AG04450 (cell line): ENCODE measurements at places on chromosomes 1 and 21. TPM values are rescaled to one million over a fixed set of nuclear protein-coding genes. Genes with fewer than 3 reads are reported as not detected.

GRCh38 chr1:993379-993995, 6.4 kb downstream of the HES4 start:
- no peak for DNase-seq

Gene PGD
- 155 and 233 TPM in 2 replicates for polyA plus RNA-seq

- DNase-seq = no peak
These were observed 28.9 kb downstream of the ERI3 start for GRCh38 chr1:44326024-44326701.

Gene KRTAP6-3
- polyA plus RNA-seq = not detected in 2 replicates

DNA sequence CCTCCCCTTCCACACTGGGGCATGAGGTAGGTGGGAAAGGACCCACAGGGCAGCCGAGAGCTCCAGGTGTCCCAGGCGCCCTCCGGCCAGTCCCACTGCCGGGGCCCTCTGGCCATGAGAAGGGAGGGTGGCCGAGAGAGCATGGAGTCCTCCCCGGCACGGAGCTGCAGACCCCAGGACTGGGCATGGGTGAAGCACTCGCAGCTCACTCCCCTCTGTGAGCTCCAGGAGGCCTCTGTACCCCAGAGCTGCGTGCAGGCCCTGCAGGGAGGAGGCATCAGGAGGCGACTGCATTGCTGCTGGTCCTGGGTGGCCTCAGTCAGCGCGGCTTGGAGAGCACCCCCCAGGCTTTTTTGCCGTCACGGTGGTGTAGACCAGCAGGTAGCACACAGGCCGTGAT, 80.1 kb upstream of the TTC34 start:
- DNase-seq = no peak

- no peak for DNase-seq
These were observed 1.2 kb downstream of the HSPG2 start for GRCh38 chr1:21935891-21936365.

GRCh38 chr1:34771573-34772371, 9.2 kb upstream of the GJB3 start:
- no peak for DNase-seq

DNA sequence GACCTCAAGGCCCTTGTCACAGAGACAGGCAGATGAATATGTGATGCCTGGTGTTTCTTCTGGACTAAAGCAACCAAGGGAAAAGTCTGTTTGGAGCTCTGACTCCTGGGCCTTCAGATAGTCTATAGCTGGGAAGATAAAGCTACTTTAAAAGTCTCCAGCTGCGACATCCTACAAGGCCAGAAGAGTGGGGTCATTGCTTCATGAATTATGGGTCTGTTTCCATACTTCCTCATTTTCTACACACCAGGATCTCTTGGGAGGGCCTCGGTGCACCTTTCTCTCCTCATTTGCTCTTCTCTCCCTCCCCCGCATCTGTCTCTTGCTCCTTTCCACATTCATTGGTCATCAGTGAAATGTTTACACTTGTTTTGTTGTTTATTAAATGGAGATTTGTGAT, 44.8 kb downstream of the SYT2 start:
- DNase-seq = no peak

DNA sequence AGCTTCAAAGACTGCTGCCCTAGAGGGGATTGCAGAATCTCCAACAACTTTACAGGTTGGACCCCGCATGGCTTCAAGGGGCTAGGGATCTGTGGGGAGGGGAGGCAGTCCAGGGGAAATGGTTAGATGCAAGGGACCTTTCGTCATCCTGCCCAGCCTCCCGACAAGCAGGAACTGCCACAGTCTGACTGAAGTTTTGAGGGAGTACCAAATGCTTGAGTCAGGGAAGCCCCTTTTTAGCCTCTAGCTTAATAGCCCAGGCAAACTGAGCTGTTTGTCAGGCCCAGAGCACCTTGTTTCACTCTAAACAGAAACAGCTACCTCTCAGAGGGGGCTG, 1.1 kb downstream of the TOR3A start:
- DNase-seq = no peak

Gene KLF17
- 0.14 and 0.21 TPM in 2 replicates for polyA plus RNA-seq

GRCh38 chr21:44911384-44912157, 9.1 kb downstream of the ITGB2 start:
- DNase-seq = no peak

Gene CELA2A
- not detected in 2 replicates for polyA plus RNA-seq

GRCh38 chr21:37711836-37712568, 204.3 kb downstream of the KCNJ6 start:
- DNase-seq = peak; percentile 30

Gene RRP1
- 8.2 and 10.6 TPM in 2 replicates for polyA plus RNA-seq

- no peak for DNase-seq
These were observed 433.1 kb downstream of the NPHP4 start for GRCh38 chr1:5559078-5559477.

DNA sequence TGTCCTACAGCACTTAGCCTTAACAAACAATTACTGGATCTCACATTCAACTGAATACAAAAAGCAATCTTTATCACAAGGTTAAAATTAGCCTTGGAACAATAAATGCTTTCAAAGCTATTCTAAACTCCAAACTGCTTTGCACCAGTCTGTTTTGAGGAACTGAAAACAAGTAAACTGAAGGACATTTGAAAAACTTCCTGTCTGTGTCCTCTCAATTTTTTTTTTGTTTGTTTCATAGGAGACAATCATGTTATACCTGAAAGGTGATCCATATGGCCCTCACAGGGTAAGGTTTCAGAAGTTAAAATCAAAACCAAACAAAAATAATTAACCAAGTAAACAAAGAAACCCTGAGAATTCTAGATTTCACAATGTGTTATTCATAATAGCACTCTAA, 459.1 kb downstream of the DPYD start:
- DNase-seq = no peak

- no peak for DNase-seq
These were observed 69.4 kb downstream of the PLPP3 start for GRCh38 chr1:56509713-56510641.

Gene S100A8
- polyA plus RNA-seq = not detected in 2 replicates

Gene OR6N1
- polyA plus RNA-seq = not detected in 2 replicates

DNA sequence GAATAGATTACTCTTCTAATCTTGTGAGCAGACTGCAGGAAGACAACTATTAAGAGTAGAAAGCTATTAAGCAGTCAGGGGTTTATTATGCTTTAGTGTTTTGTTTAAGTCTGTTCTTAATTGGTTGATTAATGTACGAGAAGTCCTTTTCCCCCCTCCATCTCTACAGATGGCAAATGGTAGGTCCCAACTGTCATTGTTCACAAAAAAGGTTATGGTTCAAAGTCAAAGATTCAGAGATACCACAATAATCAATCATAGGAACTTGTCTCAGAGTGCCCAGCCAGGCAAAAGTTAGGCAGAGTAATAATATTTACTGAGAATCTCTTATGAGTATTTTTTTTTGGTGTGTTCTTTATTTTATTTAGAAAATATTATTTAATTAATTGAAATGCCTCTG, 26.8 kb downstream of the NFIA start:
- no peak for DNase-seq

- DNase-seq = peak; percentile 46
These were observed 61.3 kb downstream of the B3GALNT2 start for GRCh38 chr1:235442788-235443429.

GRCh38 chr1:69569576-69570328, 2.0 kb downstream of the LRRC7 start:
- DNase-seq = no peak

DNA sequence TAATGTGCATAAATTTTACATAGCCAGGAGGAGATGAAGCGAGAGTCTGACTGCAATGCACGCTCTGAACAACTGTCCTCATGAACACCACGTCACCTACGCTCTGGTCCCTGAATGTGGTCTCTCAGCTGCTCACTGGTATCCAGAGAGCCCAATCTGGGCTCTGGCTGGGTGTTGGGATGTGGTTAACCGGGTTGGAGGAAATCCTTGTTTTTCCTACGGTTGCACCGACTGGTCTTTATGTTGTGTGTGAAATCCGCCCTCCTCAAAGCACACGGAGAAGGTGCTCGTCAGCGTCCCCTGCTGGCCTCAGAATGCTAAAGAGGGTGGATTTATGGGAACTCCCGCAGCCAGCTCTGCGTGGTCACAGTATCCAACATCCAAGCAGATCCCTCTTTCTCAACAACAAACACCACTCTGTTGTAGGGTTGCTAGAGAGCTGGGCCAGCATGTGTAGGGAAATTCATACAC, 51.8 kb upstream of the FAM89A start:
- no peak for DNase-seq

Gene DCDC2B
- polyA plus RNA-seq = not detected in 2 replicates

GRCh38 chr1:192476802-192477298, 98.7 kb upstream of the RGS1 start:
- no peak for DNase-seq

Gene WNT9A
- polyA plus RNA-seq = 0.74 and 0.91 TPM in 2 replicates

- DNase-seq = no peak
These were observed 67.0 kb downstream of the BACH1 start for GRCh38 chr21:29365661-29366265.

- DNase-seq = no peak
These were observed 53.8 kb upstream of the SGIP1 start for GRCh38 chr1:66480162-66480561.

Gene VCAM1
- polyA plus RNA-seq = 40.3 and 41.0 TPM in 2 replicates

Gene TCEA3
- polyA plus RNA-seq = 14.7 and 15.6 TPM in 2 replicates

- no peak for DNase-seq
These were observed 6.5 kb downstream of the KANK4 start for GRCh38 chr1:62312698-62313097.

- DNase-seq = no peak
These were observed 23.1 kb downstream of the RHEX start for GRCh38 chr1:206075786-206076755.

- DNase-seq = no peak
These were observed 82.7 kb downstream of the KAZN start for GRCh38 chr1:14681182-14681581.

DNA sequence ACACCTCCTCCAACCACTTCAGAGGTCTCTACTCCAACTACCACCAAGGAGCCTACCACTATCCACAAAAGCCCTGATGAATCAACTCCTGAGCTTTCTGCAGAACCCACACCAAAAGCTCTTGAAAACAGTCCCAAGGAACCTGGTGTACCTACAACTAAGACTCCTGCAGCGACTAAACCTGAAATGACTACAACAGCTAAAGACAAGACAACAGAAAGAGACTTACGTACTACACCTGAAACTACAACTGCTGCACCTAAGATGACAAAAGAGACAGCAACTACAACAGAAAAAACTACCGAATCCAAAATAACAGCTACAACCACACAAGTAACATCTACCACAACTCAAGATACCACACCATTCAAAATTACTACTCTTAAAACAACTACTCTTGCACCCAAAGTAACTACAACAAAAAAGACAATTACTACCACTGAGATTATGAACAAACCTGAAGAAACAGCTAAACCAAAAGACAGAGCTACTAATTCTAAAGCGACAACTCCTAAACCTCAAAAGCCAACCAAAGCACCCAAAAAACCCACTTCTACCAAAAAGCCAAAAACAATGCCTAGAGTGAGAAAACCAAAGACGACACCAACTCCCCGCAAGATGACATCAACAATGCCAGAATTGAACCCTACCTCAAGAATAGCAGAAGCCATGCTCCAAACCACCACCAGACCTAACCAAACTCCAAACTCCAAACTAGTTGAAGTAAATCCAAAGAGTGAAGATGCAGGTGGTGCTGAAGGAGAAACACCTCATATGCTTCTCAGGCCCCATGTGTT, 66.6 kb downstream of the TPR start:
- DNase-seq = no peak

DNA sequence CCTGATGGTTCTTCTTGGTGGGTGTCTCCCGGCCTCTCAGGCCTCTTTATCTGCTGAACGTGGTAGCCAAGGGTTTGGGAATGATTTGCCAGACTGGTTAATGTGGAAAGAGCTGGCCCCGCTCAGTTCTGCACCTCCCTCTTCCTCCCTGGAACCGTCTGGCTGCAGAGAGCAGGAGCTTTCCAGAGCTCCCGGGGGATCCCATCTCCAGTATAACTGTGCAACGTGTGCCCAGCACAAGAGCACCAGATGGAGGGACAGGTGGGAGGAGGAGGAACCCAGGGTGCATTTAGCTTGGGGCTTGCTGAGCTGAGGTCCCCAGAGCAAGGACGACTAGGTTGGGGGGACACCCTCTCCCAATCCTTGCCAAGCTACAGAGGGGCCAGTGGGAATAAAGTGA, 5.0 kb downstream of the TFF1 start:
- DNase-seq = no peak

GRCh38 chr1:156429313-156430060, 60.5 kb downstream of the RHBG start:
- no peak for DNase-seq

GRCh38 chr1:206050655-206051235, 2.2 kb upstream of the RHEX start:
- DNase-seq = no peak

Gene WNT3A
- polyA plus RNA-seq = not detected in 2 replicates

GRCh38 chr1:19955534-19956170, 23.8 kb downstream of the PLA2G2A start:
- no peak for DNase-seq

- DNase-seq = no peak
These were observed 29.3 kb upstream of the SERPINC1 start for GRCh38 chr1:173946380-173946921.

GRCh38 chr1:92486251-92487077, at the start of gene GFI1:
Gene GFI1 (minus strand): TSS chr1:92486925. CDS start chr1:92483487, 3,438 bp downstream.
- no peak for DNase-seq

Gene LDLRAD1
- not detected in 2 replicates for polyA plus RNA-seq

GRCh38 chr1:14765773-14766172, 167.3 kb downstream of the KAZN start:
- DNase-seq = no peak

DNA sequence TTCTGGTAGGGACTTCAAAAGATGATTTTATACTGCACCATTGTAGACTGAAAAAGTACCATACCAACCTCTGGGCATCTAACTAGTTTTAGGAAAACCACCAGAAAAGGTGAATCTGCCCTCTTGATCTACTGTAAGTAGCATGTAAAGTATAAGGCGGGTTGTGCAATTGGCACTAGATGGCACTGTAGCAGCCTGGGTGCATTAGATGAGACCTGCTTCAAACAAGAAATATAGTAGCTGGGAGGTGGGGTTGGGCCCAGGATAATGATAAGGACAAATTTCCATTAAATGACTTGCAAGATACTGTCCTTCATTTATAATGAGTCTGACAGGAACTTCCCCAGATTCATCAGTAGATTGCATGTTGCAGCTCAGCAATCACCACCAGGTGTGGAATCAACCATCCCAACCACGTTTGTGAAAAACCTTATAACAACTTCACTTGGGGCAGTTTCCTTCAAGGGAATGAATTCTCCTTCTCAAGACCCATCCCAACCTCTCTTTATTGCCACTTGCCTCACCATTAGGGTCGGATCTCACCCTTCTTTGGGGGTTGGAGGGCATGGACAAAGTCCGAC, 37.3 kb upstream of the IL10 start:
- DNase-seq = no peak

Gene TRIM67
- polyA plus RNA-seq = not detected in 2 replicates

- DNase-seq = no peak
These were observed 735 bp upstream of the BRINP3 start for GRCh38 chr1:190478149-190479049.

DNA sequence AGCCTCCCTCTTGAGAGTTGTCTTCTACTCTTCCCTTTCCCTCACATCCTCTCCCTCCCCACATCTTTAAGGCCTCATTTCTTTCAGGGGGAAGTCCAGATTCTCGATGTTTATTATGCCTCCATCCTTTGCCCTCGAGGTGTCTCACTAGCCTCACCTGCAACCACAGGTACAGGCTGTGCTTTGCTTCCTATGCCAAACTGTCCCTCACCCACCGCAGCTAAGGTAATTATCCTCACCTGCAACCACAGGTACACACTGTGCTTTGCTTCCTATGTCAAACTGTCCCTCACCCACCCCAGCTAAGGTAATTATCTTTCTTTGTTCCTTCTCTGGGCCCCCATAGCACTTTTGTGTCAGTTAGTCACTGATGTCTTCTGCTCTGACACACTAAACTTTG, 328.1 kb upstream of the SNX7 start:
- DNase-seq = no peak

Gene OR2T33
- polyA plus RNA-seq = not detected in 2 replicates
